ENCODE measurements at places on chromosomes 2 and 18. TPM values are rescaled to one million over a fixed set of nuclear protein-coding genes. Genes with fewer than 3 reads are reported as not detected.

GRCh38 chr18:79393181-79393634, 2.5 kb upstream of the NFATC1 start:
- DNase-seq: no peak

- DNase-seq: peak; percentile 26
Observed at GRCh38 chr2:235768606-235769005, 274.8 kb downstream of the AGAP1 start.

GRCh38 chr2:3639653-3640052, 18.3 kb upstream of the ALLC start:
- no peak for DNase-seq

DNA sequence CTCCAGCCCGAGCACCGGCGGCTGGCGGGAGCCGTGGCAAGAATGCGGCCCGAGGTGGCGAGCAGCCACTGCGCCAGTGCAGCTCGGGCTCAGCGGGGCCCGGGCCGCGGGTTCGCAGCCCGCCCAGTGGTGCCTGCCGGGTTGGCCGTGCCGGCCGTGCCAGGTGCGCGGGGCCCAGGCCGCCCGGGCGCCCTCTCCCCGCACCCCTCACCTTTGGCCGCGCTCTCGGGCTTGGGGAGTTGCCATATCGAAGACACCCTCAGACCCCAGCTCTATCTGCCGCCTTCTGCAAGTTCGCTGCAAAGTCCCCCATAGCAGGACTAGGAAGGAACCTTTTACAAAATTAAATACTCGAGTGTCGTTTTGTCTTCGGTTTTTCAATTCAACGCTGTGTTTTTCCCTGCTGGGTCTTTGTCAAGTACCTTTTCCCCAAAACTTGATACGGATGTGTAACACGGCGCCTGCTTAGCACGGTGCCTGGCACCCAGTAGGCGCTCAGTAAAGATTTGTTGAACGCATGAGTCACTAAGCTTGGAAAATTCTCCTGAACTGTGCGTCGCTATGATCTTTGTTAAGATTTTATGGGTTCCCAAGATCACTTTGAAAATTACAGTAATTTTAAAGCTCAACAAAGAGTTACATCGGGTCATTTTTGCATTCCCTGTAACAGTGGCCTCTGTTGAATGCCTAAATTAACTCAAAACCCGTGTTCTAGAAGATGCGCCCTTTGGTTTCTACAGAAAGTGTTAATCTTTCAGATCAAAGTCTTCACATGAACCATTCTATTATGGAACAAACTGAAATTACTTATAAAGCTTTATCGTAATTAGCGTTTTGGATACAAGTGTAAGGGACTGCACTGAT, 750 bp downstream of the STRADB start:
- peak; percentile 21 for DNase-seq

GRCh38 chr2:101692041-101692440, 5.5 kb upstream of the MAP4K4 start:
- DNase-seq: no peak

DNA sequence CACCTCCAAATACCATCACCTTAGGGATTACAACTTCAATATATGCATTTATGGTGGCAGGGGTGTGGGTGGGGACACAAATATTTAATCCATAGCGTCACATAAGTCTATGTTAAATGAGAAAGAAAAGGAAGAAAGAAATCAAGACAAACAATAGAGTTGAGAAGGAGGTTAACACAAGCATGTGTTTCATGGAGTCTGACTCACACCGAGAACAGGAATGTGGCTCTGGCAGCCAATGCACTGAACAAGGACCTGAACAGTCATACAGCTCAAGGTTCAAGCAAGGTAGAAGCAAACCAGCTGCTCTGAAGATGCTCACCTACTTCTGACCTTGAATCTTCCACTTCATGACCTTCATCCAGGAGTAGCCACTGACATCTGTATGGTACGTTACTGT, 36.2 kb upstream of the LPIN1 start:
- peak; percentile 95 for DNase-seq

- DNase-seq: no peak
Observed at GRCh38 chr2:82539280-82539621, 1919.8 kb downstream of the SUCLG1 start.

- DNase-seq: no peak
Observed at GRCh38 chr2:85319796-85320195, 8.0 kb downstream of the TGOLN2 start.

DNA sequence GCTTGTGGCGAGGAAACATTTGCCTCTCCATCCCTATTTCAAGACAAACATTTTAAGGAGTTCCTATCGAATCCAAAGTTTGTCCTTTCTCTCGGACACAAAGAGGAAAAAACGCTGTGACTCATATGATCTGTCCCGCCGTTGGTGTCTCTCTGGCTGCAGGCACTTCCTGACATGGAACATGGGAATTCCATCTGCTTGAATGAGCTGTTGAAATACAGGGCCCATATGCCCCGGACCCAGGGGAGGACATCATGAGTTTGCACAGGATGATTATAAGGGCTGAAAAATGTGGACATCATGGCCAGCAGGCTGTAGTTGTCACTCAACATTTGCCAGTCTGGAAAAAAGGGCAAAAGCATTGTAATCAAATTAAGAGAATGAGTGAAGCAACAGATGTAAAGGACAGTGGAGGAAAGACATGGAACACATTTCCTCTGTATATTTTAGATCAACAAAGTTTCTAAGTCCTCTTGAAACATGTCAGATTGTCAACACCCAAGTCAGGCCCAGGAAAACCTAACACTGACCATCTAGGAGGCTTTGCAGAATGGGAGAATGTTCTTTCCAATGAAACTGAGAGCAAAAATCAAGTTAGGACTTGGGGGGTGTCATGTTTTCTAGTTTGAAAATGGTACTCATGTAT, 103.2 kb upstream of the SMIM21 start:
- peak; percentile 20 for DNase-seq

GRCh38 chr18:34789768-34790344, 79.8 kb downstream of the DTNA start:
- no peak for DNase-seq

ANKRD62 gene
- total RNA-seq: not detected

PHLPP1 gene
- 5.0 TPM for total RNA-seq

NAT8 gene
- not detected for total RNA-seq

All from fibroblast of lung (primary cell).